Iris pigment epithelial cell (primary cell): ENCODE measurements at places on chromosomes 16 and 17.
A peak's percentile ranks its signal among the peaks of the same experiment; 100 is the strongest.

DNA sequence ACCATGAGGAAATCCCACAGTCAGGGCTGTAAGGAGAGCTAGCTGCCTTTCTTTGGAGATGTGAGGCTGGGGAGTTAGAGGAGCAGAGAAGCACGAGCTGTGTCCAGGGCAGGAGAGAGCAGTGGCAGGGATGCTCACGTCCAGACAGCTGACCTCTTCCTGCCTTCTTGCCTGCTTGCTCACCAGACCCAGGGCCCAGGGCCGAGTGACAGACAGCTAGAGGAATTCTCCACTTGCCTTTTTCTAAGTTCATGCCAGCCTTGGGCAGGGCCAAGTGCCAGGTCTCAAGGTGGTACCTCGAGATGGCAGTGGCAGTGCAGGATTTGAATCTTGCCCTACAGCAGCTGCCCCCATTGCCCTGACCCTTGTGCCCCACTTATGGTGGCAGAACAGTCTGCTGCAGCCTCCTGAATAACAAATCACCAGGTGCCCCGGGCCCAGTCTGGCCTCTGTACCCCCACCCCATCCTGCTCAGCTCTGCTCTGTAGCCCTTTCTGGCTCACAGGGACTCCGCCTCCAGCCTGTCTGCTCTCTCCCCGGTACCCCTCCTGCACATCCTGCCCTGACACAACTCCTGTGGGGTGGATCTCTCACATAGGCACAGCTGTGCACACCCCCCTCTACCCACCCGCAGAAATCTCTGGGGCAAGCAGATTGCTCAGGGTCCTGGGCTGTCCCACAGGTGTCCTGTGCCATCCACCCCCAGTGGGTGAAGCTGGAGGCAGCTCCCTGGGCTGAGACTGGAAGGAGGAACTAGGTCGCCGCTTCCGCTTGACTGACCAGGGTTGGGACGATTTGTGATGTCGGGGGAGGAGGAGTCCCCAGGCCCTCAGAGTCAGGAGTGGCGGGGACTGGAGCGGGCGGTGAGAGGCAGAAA lies 25.9 kb downstream of the GRIN2C start:
- peak; percentile 49 for DNase-seq

GRCh38 chr16:56814537-56815432 lies 50.2 kb upstream of the SLC12A3 start:
- no peak for DNase-seq

DNA sequence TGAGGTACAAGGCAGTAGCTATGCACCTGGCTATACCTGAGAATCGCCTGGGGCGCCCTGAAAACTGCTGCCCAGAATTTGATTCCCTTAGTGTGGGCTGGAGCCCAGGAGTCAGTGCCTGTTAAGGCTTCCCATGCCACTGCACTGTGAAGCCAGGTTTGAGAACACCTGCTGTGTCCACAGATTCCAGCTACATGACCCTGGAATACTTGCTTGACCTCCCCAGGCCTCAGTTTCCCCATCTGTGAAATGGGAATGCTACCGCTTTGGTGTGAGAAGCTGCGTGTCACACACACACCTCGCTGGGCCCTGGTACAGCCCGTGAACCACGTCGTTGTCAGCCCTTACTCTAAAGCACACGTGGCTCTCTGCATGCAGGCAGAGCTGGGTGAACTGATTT lies 271.0 kb downstream of the C16orf95 start:
- no peak for DNase-seq

DNA sequence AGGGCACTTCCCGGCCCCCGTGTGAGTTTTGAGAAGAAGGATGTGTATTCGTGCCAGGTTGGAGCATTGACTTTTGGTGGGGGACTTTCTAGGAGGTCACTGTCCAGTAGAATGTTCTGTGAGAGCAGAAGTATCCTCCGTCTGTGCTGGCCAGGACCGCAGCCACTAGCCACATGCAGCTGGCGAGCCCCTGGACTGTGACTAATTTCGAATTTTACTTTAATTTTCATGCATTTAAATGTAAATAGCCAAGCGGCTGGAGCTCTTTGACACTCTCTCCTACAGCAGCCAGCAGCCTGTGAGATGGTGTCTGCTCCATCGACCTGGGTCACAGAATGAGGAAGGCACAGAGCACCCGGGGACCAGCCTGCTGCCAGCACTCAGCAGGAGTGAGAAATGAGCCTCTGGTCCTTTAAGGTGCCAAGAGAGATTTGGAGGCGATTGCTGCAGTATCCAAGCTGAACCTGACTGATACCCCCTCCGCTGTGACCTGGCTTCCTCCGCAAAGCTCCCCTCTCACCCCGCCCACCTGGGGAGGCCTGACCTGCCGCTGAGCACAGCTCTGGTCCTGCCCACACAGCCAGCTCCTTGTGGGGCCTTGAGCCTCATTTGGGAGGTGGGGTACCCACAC lies 7.8 kb downstream of the ATP2A3 start:
- DNase-seq: no peak

DNA sequence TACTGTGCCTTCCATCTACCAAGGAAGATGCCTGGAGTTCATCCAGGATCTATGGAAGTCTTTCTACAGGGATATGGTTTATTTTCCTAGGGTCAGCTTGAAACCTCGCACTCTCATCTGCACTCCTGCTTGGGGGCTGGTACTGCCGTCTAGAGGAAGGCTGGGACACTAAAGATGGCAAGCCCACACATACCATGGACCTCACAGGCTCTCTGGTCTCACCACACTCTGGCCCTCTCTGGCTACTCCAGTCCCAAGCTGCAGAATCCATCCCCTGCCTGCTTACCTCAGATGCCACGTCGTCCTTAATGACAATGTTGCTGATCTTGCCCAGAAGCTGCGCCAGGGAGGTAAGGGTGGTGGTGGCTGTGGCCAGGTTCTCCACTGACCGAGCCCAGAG lies 2.1 kb upstream of the UNC119 start:
- no peak for DNase-seq

DNA sequence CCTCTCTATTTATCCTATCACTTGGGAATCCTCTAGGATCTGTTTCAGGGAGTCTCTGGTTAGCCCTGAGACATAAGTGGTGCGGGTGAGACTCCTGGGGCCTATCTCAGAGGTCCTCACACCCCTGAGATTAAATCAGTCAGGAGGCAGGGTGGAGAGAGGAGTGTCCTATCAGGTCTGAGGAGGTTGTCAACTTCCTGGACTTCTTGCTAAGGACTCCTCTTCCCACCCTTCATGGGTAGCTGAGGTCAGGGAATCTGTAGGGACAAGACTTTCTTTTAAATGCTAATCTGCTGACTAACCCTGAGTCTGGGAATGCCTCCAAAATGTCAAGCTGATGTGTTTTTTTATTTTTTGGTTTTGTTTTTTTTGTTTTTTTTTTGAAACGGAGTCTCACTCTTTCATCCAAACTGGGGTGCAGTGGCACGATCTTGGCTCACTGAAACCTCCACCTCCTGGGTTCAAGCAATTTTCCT lies 6.6 kb upstream of the ARMC5 start:
- DNase-seq: peak; percentile 92

- DNase-seq: peak; percentile 35
Observed at GRCh38 chr17:82120148-82120547, 22.1 kb upstream of the FASN start.

GRCh38 chr17:7294614-7295153 lies at the start of gene YBX2:
TSS of gene YBX2 (minus strand) at chr17:7294639. CDS start at chr17:7294500, 139 bp downstream.
- peak; percentile 41 for DNase-seq

DNA sequence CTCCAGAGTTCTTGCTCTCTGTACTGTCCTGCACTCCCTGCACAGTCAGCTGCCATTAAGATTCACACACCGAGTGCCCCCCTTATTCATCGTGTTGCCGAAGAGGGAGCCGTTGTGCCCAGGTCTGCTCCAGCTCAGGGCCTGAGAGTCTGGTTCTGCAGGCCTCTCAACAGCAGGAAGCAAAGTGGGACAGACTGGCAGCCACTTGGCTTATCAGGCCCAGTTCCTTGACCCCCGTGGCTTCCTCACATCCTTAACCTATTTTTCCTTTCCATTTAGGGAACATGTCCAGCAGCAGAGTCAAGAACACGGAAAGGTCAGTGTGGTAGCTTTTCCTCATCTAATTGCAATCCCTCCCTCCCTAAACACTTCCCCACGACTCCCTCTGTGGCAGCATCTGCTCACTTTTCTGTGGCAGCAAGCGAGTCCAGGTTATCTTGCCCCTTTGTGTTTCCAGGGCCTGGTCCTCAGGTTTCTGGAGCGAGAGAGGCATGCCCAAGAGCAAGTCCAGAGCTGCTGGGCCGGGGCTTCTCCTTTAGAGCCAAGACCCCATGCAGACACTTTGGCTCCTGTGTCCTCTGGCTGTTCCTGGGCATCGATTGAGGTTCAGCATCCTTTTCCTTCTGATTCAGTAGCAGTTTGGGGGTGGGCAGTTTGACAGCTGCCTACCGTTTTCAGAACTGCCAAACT lies 22.1 kb upstream of the ADAM11 start:
- no peak for DNase-seq

DNA sequence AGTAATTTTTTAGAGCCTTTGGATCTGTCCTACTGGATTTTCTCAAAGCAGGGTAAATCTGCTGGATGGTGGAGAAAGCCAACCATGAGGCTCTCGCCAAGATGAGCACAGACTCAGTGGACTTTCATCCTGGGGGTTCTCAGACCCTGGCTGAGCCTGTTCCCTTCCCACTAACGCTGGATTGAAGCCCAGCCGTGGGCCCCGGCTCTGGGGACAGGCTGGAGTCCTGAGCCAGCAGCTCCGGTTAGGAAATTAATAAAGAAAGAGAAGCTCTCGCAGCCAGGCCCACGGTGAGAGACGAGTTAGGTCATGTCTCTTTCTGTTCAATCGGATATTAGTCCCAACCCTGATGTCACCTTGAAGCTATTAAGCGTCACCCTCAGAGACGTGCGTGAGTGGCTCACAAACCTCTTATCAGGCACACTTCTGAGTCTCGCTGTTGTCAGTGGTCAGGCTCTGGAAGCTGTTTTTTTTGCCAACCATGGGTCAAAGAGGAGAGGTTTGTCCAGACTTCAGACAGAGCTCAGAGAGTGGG lies 27.1 kb downstream of the MEOX1 start:
- DNase-seq: peak; percentile 35

- no peak for DNase-seq
Observed at GRCh38 chr17:36858119-36859002, 78.9 kb upstream of the LHX1 start.

GRCh38 chr17:58533616-58534188 lies 19.3 kb upstream of the MTMR4 start:
- no peak for DNase-seq

DNA sequence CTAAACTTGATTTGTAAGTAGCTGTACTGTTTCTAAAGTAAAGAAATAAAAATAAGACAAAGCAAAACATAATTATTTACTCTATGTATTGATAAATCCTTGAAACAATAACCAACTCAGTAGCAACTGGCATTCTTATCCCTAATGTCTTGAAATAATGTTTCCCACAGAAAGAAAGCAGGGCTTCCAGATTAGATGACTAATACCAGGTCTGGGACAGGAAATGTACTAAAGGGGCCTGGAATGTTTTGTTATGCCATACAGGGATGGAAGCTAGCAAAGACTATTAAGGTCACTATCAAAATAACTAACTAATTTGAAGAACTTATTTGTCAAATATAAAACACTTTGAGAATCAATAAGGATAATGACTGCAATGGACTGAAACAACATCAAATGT lies 82.1 kb downstream of the CFDP1 start:
- peak; percentile 84 for DNase-seq

- peak; percentile 44 for DNase-seq
Observed at GRCh38 chr16:89958068-89958467, 9.5 kb downstream of the DEF8 start.

GRCh38 chr16:84312783-84313382 lies 18.2 kb downstream of the WFDC1 start:
- no peak for DNase-seq

- no peak for DNase-seq
Observed at GRCh38 chr17:50350733-50351132, 4.8 kb downstream of the XYLT2 start.
